ENCODE measurements at places on chromosomes 3 and 15.

GRCh38 chr3:26236531-26236930 is 386.0 kb upstream of the LRRC3B start:
- peak; percentile 49 for DNase-seq

- no peak for DNase-seq
Observed at GRCh38 chr15:69508659-69509058, 56.0 kb downstream of the RPLP1 start.

DNA sequence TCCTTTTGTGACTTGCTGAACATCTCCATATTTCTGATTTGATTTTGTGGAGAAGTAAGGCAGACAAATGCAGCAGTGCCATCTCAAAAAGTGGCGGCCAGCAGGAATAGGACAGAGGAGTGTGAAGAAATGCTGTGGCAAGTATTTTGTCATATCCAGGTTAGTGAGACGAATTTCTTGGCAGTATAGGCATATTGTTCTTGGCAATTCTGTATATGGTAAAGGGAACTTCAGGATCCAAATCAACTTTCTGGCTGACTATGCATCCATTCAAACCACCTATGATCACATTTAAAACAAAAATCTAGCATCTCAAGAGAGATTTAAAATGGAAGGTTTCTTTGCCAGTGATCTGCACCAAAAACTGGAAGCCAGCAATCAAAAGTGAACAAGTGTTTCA is 228.0 kb downstream of the DTWD1 start:
- no peak for DNase-seq

GRCh38 chr15:45386974-45387373 is 8.6 kb upstream of the GATM start:
- no peak for DNase-seq

GRCh38 chr15:93644595-93644994 is 555.6 kb upstream of the RGMA start:
- no peak for DNase-seq

- no peak for DNase-seq
Observed at GRCh38 chr15:89329329-89330084, 5.1 kb downstream of the POLG start.

- DNase-seq, result no peak
Observed at GRCh38 chr3:143567823-143568222, 280.4 kb downstream of the SLC9A9 start.

DNA sequence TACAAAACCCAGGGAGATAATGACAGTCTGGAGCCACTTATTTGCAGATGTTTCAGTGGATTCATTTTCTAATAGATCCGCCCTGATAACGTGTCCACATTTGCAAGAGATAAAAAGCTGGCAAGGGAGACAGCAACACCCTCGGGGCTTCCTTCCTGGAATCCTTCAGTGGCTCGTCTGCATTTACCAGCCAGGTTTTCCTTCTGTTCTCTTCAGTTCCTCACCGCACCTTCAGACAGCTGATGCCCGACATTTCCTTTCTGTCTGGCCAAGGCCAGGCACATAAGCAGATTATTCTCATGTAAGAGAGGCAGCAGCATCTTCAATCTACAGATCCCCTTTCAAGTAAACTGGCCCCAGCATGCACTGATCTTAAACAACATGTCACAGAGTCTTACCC is 56.2 kb upstream of the SPATA12 start:
- no peak for DNase-seq

DNA sequence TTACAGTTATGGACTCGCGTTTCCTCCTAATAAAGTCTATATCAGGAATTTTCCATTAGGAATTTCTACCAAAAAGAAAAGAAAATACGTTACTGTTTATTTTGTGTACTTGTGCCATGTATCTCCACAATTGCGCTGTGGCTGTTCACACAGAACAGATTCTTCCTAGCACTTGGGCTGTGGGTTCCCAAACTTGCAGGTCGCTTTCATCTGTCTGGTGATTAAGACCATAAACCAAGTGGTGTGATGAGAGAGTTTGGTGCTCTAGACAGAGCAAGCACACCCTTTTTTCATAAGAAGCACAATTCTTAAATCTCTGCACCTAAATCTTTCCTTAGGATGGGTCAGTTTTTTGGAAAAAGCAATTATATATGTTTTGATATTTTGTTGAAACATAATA is 203.3 kb downstream of the TP63 start:
- no peak for DNase-seq

All from renal cortex interstitium (tissue), 15 donors.